ENCODE measurements at places on chromosomes 7 and 10.

DNA sequence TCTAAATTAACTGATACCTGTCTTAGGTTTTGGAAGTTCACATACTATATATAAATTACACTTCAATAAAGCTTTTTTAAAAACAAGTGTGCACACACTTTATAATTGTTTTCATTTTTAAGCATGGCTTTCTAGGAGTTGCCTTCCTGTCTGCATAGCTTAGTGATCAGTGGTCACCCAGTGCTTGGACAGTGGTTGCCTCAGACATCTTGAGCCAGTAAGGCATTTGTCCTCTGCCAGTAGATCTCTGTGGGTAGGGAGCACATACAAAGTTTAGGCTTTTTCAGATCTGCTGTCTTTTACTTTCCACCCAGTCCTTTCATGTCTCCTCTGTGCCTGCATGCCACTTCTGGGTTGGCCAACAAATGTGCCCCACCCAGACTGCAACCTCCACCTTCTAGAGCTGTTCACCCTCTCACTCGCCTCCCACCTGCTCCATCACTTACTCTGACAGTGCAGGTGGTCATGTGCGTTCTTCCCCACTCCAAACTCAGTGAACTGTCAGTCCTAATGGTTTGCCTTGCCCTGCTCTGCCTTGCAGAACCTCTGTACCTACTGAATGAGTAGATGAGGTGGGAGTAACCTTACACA is 31.7 kb downstream of the TPST1 start:
- DNase-seq = no peak

GRCh38 chr10:61752111-61753011 is 89.6 kb downstream of the CABCOCO1 start:
- no peak for DNase-seq

GRCh38 chr7:134454277-134454676 is 4.6 kb downstream of the AKR1B1 start:
- no peak for DNase-seq

DNA sequence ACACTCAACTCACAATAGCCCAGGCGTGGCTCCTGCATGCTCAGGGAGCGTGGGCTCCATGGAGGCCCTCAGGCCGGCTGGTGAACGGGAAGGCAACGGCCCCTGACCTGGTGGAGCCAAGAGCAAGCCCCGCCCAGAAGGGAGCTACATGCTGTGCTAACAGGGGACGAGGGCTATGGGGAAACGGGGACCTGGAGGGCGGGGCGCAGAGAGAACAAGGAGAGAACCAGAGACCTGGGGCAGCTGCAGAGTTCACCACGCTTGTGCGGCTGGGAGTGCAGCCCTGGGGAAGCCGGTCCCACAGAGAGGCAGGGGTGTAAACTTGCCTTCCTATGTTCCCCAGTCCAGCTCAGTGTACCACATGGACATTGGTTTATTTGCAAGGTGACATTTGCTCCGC is 69.2 kb upstream of the PPP2R2D start:
- DNase-seq = peak; percentile 44

DNA sequence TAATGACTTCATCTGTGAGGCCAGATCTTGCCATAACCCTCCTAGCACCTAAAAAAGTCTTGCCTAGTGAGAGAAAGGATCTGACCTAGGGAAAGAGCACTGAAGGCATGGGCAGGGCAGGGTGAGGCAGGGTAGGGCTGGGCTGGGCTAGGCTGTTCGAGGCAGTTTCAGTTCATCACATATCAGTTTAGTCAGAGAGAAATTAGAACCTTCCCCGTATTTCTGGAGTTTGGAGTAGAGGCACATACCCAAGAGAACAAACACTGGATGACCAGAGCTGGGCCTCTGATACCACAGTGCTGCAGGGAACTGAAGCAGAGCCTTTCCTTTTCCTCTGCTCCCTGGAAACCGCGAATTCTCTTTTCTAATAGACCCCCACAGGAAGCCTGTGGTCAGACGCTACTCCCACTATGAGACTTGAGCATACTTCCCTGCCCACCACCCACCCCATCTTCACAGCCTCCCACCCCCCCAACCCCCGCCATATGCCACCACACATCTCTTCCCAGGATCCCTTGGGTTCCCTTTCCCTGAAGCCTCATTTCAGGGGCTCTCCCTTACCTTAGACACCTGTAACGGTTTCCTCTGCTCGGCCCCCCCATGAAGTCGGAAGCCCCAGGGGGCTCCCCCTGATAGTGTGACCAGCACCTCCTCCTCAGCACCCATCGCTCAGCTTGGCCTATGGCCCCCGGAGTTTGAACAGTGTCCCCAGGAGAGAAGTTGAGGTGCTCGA is 406 bp downstream of the SYNPO2L start:
- no peak for DNase-seq

DNA sequence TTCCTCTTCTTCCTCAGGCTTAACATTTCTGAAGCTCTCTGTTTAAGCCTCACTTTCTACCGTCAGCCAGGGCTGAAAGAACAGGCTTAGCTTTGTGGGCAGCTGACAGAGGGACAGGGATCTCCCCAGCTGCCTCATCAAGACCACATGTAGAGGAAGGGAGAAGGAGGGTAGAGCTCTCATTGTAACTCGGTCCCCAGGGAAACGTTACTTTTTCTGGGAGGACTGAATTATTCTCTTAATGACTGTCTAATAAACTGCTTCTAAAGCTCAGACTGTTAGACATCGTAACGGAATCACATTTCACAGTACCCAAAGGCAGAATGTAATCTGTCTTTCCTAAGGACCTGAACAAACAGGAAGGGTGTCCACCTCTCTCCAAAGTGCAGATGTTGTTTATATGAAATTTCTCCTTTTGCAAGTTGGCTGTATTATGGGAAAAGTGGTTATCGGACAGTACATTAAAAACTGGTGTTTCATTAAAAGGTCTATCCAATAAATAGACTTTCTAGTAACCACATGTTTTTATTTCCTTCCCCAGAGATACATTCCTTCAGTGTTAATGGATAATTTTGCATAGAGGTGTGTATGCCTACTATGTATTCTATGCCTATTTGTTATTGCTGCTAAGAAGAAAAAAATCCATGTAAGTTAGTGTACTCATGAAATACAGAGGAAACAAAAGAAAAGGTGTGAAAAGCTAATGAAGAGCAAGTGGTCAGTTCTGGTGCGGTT is 144.2 kb downstream of the CTTNBP2 start:
- DNase-seq = no peak

- peak; percentile 59 for DNase-seq
Observed at GRCh38 chr10:49242604-49243003, 54.4 kb upstream of the TMEM273 start.

- no peak for DNase-seq
Observed at GRCh38 chr10:83585686-83586085, 553.6 kb upstream of the GHITM start.

DNA sequence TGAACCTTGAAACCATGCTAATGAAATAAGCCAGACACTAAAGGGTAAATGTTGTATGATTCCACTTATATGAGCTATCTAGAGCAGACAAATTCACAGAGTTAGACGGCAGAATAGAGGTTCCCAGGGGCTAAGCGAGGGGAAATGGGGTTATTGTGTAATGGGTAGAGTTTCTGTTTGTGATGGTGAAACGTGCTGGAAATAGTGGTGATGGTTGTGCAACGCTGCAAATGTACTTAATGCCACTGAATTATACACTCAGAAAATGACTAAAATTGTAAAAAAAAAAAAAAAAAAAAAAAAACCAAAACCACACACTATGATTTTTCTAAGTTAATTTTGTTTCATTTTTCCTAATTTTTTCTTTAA is 30.0 kb downstream of the SFXN4 start:
- DNase-seq = no peak

DNA sequence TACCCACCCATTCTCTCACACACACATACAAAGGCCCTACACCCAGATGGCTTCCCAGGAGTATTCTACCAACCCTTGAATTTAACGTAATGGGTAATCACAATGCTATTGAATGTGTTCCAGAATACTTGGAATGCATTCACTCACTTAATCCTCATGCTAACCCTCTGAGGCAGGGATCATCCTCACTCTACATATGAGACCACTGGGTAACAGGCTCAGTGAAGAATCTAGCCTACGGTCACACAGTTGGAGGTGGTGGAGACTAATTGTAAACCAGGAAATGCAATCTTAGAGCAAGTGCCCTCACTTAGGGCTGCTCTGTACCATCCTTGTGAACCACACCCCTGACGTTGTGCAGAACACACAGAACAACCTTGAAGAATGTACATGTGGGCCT is 87.5 kb downstream of the PPP1R3C start:
- no peak for DNase-seq

DNA sequence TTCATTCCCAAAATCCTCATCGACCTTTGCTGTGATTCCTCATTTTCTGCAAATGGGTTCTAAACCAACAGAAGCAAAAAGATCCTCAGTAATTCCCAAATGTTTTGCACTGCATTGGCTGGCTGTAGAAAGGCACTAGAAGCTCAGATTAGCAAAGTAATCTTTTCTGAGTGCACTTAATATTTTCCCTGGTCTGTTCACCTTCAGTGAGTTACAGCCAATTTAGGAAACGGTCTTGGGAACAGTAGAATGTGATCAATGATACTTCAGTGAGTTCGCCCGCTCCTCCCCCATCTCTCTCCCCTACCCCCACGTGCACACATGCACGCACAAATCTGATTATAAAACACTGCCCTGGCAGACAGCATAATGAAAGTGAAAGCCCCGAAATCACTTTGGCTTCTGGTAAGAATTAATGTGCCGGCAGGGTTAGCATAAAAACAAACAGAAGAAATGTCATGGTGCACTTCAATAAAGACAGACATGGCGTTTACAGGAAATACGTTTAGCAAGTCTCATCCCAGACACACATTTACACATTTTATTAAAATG is 201.3 kb upstream of the CDCA7L start:
- DNase-seq = no peak

DNA sequence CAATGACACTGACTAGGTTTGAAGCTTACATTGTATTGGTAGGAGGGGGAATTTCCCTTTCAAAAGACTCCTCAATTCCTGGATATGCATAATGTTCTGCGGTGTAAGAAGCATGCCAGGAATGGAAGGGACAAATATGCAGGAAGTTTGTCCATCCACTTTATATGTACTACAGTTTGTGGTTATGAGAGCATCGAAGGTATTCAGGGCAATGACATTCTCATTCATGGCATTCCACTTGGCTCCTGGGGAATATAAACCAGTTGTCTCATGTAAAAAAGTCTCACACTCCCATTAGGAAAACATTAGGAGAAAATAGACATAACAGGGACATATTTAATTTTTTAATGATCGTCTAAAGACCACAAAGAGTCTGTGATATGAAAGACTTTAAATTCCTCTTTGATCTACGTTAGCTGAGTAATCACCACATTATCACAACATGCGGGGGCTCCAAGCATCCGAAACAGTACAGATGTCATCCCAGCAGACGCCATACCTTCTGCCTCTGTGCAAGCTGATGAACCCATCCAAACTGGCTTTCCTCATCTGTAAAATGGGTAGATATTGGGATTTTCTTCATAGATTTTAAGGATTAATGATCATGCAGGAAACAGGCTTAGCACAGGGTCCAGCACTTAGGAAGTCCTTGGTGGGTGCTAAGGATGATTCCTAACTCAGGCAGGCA is 675.3 kb downstream of the INHBA start:
- no peak for DNase-seq

- no peak for DNase-seq
Observed at GRCh38 chr10:100886091-100886490, 26.7 kb upstream of the SLF2 start.

- no peak for DNase-seq
Observed at GRCh38 chr7:148173369-148173768, 417.2 kb upstream of the C7orf33 start.

DNA sequence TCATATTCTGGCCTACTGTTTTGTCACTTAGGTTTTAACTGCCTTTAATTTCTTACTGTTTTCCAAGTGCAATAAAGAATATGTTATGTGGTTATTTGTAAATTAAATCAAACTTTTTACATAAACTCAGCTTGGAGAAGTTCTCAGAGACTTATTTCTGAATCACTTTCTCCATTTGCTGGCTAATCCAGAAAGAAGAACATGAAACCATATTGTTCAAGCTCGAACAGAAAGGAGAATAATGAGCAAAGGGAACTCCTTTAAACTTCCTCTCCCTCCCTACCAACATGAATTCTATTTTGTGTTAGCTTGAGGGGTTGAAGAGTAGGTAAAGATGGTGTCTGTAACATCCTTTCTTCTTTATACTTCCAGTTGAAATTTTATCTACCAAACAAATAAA is 52.3 kb downstream of the SHTN1 start:
- no peak for DNase-seq

DNA sequence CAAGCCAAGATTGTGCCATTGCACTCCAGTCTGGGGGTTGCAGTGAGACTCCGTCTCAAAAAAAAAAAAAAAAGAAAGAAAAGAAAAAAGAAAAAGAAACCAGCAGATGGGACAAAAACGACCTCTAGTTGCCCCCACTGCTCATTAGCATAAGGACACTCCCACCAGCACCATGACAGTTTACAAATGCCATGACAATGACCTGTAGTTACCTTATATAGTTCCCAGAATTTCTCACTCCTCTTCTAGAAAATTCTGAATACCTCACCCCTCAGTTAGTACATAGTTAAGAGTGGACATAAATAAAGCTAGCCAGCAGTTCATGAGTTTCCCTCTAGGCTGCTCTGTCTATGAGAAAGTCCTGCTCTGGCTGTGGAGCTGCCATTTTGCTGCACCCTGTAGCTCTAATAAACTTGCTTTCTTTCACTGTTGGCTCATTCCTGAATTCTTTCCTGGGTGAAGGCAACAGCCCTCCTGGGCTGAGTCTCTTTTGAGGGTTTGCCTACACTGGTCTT is 276.8 kb upstream of the AKR1E2 start:
- no peak for DNase-seq

GRCh38 chr7:2954433-2954853 is 89.2 kb downstream of the CARD11 start:
- DNase-seq = peak; percentile 67

DNA sequence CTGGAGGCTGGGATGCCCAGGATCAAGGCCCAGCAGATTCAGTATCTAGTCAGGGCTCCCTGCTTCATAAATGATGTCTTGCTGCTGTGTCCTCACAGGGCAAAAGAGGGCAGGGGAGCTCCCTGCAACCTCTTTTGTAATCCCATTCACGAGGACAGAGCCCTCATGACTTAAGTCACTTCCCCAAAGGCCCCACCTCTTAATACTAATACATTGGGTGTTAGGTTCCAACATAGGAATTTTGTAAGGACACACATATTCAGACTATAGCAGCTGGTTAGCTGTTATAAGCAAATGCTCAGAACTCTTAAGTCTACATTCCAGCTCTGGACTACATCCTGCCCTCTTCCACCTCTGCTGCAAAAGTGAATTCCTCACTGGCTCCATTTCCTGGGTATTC is 63.0 kb downstream of the VOPP1 start:
- no peak for DNase-seq

- peak; percentile 91 for DNase-seq
Observed at GRCh38 chr10:22927661-22928403, at the start of gene ARMC3. TSS of gene ARMC3 (plus strand) at chr10:22928053. CDS start at chr10:22931997, 3,944 bp downstream.

DNA sequence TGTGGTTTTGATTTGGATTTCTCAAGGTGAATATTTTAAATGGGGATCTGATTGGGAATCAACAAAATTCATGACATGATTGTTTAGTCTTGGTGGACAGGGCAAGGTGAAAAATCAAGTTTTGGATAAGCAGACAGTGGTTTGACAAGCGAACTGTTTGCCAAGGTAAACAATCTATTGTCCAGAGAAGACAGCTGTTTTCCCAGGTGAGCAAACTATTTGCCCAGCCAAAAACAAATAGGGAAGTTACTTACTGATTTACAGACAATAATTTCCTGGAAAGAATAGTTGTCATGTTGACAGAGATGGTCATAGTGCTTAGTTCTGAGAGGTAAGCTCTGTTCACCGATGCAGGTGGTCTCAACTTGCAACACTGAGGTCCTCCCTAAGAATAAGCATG is 94.0 kb upstream of the STEAP1B start:
- DNase-seq = no peak
